ENCODE measurements at places on chromosomes 3 and 15.

DNA sequence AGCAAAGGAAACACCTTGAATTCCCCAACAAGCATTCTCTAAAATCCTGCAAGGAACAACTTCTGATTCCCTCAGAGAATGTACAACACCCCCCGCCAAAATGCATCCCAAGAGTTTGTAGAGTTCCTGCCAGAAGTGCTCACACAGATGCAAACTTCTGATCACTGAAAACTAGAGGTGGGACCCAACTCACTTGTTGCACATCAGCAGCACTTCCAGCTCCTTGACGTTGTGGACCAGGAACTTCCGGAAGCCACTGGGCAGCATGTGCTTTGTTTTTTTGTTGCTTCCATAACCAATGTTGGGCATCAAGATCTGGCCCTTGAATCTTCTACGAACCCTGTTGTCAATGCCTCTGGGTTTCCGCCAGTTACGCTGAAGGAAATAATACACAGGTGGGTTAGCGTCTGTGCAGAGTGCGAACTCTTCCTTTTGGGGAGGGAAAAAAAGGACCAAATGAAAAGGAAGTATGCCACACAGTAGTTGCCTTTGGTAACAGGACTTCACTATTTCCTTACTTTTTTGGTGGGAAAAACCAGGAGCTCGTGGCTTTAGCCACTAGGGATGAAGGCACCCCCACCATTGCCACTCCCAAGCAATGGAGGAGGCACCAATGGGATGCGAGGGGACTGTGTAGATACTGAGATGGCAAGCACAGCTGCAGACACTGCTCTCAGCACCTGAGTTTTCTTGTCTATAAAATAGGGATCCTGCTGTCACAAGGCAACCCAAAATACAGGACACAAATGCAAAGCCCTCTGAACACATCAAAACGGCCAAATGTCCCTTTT, 2.0 kb downstream of the RPL32 start:
- H3K27ac ChIP-seq: peak overlapping the region; percentile 99
- no peaks in the 10 kb centered on the region for H3K27me3 ChIP-seq

- peaks cover 4% of the 10 kb centered on the region for H3K4me1 ChIP-seq
- no peaks in the 10 kb centered on the region for H3K36me3 ChIP-seq
- peak overlapping the region; percentile 39 for H3K4me3 ChIP-seq
Measured at GRCh38 chr3:69250014-69250413, 127.6 kb upstream of the LMOD3 start.

DNA sequence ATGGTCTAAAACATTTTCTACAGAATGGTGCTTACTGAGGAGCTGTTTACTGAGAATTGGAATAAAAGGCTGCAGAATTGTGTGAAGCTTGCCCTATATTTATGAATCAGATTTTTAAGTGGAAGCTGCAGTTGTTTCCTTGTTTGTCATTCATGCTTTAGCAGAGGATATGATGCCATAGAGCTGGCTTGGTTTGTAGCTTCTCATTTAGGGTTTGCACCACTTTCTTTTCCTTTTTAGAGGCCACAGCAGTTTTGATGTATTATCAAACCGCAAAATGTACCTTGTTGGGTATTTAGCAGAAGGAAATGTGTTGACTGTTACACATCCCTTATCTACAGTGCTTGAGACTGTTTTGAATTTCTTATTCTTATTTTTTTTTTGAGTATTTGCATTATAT, 66.2 kb downstream of the RASA2 start:
- H3K36me3 ChIP-seq: peaks cover 38% of the 10 kb centered on the region
- no peaks in the 10 kb centered on the region for H3K27me3 ChIP-seq
- H3K4me1 ChIP-seq: peaks cover 55% of the 10 kb centered on the region
- DNase-seq: no peak

DNA sequence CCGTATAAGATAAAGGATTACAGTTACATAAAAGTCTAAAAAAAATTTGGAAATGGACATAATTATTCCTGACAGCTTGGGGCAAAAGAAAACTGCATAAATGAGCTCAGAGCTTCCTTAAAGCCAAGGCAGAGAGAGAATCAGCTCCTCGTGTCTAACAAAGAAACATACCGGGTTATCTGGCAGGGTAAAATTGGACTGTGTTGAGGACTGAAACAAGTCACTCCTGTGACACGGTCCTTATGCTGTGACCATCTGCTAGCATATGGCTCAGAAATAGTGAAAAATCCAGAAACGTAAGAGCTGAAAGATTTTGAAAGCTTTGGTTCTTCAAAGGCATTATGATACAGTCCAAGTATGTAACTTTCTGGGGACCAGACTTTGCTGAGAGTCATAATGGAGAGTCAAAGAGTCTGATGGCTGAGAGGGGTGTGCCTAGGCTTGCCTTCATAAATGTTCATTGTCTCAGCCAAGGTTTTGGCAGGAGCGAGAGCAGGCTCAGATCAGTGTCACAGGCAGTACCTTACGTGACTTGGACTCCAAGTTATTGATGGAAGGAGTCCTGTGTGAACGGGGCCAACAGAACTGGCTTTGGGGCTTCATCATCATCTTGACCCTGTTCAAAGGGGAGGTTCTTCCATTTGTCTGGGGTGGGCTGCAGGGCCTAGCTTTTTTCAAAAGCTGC, 12.5 kb downstream of the MAP6D1 start:
- DNase-seq: no peak
- H3K4me1 ChIP-seq: peaks cover 10% of the 10 kb centered on the region

DNA sequence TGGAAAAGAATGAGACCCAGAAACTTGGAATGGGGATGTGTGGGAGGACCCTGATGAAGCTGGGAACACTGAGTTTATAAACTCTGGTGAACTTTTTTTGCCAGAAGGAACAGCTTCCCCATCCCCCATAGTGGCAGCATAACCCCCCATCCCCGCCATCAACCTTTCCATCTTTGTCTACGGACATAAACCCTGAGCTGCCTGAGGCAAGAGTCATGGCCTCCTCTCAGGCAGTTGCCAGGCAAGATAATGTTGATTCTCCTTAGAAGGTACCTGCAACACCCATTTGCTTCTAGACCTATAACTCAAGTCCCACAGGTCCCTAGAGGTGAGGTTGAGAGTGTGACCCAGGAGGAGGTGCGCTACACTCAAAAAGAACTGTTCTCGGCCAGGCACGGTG, 11.5 kb downstream of the MAP4 start:
- DNase-seq: no peak
- no peaks in the 10 kb centered on the region for H3K4me1 ChIP-seq
- no peaks in the 10 kb centered on the region for H3K27me3 ChIP-seq
- H3K4me3 ChIP-seq: no peak overlapping the region

DNA sequence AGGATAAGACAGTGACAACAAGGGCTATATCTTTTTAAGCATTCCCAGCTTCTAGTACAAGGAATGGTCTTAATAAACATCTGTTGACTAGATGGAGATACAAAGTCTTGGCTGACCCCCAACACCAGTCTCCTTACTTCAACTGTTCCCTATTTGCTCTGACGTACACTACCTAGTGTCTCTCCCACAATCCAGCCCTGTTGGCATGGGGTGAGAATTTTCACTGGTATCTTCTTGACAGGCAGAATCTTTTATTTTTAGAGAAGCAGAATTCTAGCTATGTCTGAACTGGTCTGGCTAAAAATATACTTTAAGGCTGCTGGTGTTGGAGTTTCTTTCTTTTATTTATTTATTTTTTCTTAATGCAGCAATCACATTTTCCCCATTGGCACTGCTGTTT, 82.0 kb downstream of the ETFA start:
- H3K4me3 ChIP-seq: no peak overlapping the region
- no peak overlapping the region for H3K27ac ChIP-seq
- DNase-seq: no peak
- peaks cover 4% of the 10 kb centered on the region for H3K4me1 ChIP-seq

DNA sequence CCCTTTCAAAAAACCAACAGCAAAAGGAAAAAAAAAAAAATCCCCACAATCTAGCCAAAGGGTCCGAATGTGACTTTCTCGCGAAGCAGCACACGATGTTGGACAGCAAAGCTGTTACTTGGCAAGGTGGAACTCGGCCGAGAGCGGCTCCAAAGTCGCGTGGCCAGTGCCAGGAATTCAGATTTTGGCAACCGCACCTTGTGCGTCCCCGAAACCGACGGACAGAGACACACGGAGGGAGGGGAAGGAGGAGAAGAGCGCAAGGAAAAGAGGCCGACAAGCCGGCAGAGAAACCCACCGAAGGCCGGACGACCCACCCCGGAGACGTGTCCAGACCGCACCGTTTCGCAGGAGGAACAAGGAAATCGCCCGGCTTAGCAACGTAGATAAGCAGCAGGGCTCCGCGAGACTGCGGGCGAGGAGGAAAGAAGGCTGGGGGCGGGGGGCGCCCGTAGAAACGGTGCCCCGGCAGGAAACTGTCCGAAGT, 517.3 kb downstream of the MECOM start:
- peak; percentile 3 for DNase-seq
- peak overlapping the region; percentile 64 for H3K4me3 ChIP-seq
- H3K36me3 ChIP-seq: no peaks in the 10 kb centered on the region
- peaks cover 76% of the 10 kb centered on the region for H3K27me3 ChIP-seq
- H3K27ac ChIP-seq: no peak overlapping the region

- no peak overlapping the region for H3K27ac ChIP-seq
- H3K4me3 ChIP-seq: no peak overlapping the region
- H3K4me1 ChIP-seq: peaks cover 37% of the 10 kb centered on the region
- H3K36me3 ChIP-seq: no peaks in the 10 kb centered on the region
Measured at GRCh38 chr15:78107471-78107870, 15.1 kb downstream of the SH2D7 start.

GRCh38 chr3:50340448-50341329, at the start of gene RASSF1:
RASSF1 (minus strand) TSS chr3:50340836; CDS start chr3:50340805, 31 bp downstream.
- peaks cover 44% of the 10 kb centered on the region for H3K4me1 ChIP-seq
- H3K4me3 ChIP-seq: peak within 1 kb of the TSS; percentile 98
- peak; percentile 84 for DNase-seq

GRCh38 chr15:88232771-88233201, 23.8 kb downstream of the NTRK3 start:
- no peak for DNase-seq
- no peaks in the 10 kb centered on the region for H3K4me1 ChIP-seq
- peaks cover 17% of the 10 kb centered on the region for H3K27me3 ChIP-seq

DNA sequence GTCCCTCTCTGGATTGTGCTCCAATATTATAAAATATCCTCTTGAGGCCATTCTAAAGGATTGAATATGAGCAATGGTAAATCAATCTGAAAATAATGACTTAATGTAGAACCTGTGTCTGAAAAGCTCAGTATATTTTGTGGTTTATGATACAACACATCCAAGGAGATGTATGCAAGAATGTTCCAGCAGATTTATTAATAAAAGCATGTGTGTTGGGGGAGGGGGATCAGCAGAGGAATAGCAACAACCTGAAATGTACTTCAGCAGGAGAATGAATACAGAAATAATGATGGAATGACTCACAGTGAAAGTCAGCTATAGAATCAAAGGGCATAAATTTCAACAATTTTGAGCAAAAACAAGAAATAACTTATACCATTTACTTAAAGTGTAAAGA, 56.7 kb upstream of the NUDT16 start:
- H3K4me1 ChIP-seq: no peaks in the 10 kb centered on the region
- H3K27me3 ChIP-seq: no peaks in the 10 kb centered on the region
- H3K36me3 ChIP-seq: no peaks in the 10 kb centered on the region
- no peak for DNase-seq
- no peak overlapping the region for H3K4me3 ChIP-seq

DNA sequence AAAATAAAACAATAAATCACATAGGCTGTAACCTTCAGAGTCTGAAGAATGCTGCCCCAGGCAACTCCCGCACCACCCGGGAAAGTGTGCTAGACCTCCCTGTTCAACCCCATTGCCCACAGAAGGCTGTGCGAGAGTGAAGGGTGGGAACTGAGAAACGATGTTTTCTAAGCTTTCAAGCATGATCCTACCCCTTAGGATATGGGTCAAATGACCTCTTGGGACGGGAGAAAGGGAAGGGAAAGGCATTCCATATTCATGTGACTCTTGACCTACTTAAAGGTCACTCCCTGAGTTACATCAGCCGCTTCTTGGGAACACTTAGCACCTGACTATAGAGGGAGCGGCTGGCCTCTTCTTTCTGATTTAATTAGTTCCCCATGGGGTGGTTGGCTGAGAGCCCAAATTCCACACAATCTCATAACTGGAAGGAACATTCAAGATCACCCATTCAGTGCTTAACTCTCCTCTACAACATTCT, 114.7 kb upstream of the SLC24A5 start:
- no peak overlapping the region for H3K4me3 ChIP-seq
- no peak overlapping the region for H3K27ac ChIP-seq
- no peaks in the 10 kb centered on the region for H3K36me3 ChIP-seq
- H3K4me1 ChIP-seq: no peaks in the 10 kb centered on the region
- peaks cover 4% of the 10 kb centered on the region for H3K27me3 ChIP-seq

GRCh38 chr3:18888819-18889218, 259.5 kb upstream of the KCNH8 start:
- H3K4me1 ChIP-seq: peaks cover 26% of the 10 kb centered on the region
- no peak overlapping the region for H3K27ac ChIP-seq
- H3K27me3 ChIP-seq: peaks cover 5% of the 10 kb centered on the region
- DNase-seq: no peak
- no peak overlapping the region for H3K4me3 ChIP-seq
- no peaks in the 10 kb centered on the region for H3K36me3 ChIP-seq

GRCh38 chr15:62444104-62445022, 279.3 kb upstream of the C2CD4B start:
- no peak overlapping the region for H3K27ac ChIP-seq
- H3K27me3 ChIP-seq: no peaks in the 10 kb centered on the region
- no peaks in the 10 kb centered on the region for H3K36me3 ChIP-seq
- H3K4me1 ChIP-seq: no peaks in the 10 kb centered on the region
- DNase-seq: peak; percentile 3
- H3K4me3 ChIP-seq: no peak overlapping the region

DNA sequence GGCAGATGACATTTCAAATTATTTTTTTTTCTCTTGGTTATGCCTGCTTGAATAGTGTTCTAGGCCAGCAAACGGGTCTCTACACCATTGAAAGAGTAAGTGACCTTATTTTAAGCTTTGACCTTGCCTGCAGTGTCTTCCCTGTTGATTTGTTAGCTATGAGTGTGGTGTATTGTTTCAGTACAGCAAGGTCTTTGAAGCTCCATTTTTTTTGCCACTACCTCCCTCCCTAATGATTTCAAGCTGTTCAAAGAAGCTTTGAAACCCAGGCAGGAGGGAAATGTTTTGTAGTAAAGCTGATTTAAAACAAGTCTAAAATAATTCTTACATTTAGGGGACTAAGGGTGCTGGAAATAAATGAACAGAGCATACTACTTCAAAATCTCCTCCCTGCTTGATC, 1249.8 kb downstream of the ROBO1 start:
- no peaks in the 10 kb centered on the region for H3K27me3 ChIP-seq
- H3K4me1 ChIP-seq: no peaks in the 10 kb centered on the region
- H3K4me3 ChIP-seq: no peak overlapping the region
- H3K27ac ChIP-seq: no peak overlapping the region
- no peaks in the 10 kb centered on the region for H3K36me3 ChIP-seq
